A172 (cell line): ENCODE measurements at places on chromosomes 4 and X. TPM values are rescaled to one million over a fixed set of nuclear protein-coding genes. Genes with fewer than 3 reads are reported as not detected.
A peak's percentile ranks its signal among the peaks of the same experiment; 100 is the strongest.

GRCh38 chr4:124053872-124054538 lies 657.4 kb downstream of the SPRY1 start:
- DNase-seq: no peak

NLGN3 gene
- 0.22 and 0.72 TPM in 2 replicates for total RNA-seq

DNA sequence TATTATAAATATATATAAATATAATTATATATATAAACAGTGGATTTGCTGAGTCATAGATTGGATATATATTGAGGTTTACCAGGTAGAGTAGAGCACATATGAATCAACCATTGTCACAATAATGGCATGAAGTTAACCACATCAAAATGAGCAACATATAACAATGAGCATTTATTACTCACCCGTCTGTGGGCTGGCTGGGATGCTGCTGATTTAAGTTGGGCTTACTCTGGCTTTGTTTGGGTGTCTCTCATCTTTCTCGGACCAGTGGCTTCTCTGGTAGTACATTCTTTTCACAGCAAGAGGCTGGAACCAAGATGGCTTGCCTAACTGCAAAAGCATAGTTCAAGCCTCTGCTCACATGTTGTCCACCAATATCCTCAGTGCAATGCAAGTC lies 111.7 kb upstream of the TAPT1 start:
- DNase-seq: no peak

DNA sequence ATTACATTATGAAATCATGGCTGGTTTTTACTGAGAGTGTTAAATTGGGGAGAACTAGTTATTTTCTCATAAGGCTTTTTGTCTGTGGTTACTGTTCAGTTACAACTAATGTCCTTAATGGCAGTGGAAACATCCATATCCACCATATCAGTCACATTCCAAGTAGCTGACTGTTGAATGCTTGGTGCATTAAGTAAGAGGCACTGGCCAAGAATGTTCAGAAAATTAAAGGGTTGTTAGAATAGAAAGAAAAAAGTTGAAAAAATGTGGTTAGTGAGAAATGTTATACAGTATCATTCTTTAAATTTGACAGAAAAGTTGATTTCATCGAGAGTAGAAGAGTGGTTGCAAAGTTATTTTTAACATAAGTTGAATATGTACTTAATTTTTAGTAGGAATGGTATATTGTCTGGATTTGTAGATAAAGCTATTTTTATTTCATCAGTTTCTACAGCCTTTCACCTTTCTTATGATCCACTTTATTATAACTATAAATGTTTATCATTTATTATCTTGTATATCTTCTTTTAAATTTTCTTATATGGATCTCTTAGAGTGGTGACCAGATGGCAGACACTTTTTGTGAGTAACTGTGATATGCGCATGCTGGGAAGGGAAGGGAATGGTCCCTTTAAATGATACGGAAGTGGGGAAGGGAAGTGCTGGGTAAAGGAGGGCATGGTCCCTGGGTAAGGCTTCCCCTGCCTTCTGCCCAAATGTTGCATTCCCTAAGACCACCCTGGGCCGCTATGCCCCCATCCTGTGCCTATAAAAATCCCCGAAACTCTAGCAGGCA lies 2407.1 kb downstream of the ARAP2 start:
- DNase-seq: peak; percentile 89

SNCA gene
- total RNA-seq: not detected in 2 replicates

- DNase-seq: no peak
Observed at GRCh38 chr4:40176602-40177001, 20.2 kb upstream of the RHOH start.

MXRA5 gene
- total RNA-seq: 0.84 and 1.1 TPM in 2 replicates

DNA sequence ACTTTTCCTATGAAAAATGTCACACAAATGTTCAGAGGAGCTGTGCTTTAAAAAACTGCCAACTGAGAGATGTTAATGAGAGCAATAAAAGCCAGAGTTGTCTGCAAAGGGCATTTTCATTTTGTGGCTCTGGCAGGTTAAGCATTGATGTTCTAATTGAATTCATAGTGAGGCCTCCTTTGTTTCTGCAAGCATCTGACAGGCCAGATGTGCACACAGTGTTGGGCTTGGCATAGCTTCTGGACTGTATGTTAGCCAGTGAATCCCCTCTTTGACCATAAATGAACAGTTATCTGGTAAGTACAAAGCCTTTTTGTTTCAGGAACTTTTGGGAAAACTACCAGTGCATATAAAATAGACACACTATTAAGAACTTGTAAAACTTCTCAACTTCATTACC lies 81.9 kb downstream of the JADE3 start:
- DNase-seq: no peak

DNA sequence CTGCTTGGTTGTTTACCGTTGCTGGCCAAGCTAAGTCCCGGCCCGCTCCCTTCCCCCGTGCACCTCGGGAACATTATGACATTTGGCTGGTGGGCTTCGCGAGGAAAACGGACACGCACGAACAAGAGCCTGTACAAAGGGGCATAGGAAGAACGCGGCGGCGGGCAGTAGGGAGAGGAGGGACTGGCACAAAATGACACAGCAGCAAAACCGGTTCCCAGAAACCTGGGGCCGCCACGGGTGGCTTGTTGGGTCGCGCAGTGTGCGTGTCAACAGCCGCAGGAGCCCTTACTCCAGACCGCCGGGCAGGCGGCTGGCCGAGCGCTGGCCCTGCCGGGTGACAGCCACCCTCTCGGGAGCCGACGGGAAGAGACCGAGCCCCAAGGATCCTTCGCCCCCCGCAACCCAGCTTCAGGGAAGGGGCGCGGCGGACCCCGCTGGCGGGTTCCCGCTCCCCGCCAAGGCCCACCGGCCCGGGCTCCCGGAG lies 1.6 kb upstream of the LIN54 start:
- no peak for DNase-seq

GRCh38 chr4:116272336-116272735 lies 813.0 kb downstream of the TRAM1L1 start:
- no peak for DNase-seq

DNA sequence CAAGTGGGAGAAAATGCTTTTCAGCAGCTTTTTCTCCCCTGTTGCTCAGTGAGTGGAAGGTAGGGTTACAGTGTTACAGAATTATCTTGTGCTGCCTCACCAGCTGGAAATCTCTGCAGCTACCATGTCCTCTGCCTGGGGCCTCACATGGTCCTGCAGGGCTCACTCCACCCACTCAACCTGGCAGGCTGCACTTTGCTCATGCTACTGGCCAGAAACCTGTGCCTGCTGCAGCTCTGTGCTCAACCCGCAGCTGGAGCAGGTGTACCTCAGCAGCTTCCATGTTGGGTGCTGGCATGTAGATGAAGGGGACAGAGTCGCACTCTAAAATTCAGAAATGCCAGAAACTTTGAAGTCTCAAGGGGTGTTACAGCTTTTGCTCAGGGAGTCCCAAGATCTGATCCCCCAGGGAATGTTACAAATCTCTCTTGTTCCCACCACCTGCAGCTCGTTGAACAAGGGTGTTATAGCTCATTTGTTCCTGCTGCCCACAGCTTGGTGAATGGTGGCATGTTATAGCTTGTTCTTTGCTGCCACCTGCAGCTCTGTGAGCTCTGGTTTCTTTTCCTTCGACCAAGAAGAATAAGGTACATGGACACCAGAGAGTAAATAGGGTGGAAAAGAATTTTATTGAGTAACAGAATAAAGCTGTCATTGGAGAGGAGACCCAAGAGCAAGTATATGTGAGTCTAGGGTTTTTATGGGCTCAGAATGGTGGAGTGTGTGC lies 845.8 kb downstream of the TECRL start:
- DNase-seq: no peak

- DNase-seq: no peak
Observed at GRCh38 chrX:45186643-45187026, 14.0 kb downstream of the DIPK2B start.

DNA sequence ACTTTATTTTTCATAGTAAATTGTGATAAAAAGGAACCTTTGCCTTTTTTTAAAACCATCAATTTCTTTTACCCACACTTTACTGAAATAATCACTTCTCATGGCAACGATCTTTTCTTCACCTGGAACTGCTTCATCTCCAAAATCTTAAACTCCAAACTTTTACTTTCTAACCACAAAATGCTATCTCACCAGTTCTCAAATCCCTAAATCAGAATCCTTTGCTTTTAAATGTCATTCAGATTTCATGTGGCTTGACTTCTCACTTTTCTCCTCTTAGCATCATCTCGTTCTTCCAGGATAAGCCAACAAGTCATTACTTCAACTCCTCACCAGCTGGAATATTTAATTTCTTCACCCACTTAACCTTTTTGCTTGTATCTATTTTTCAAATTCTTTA lies 284.3 kb upstream of the RASGEF1B start:
- DNase-seq: no peak

CITED1 gene
- total RNA-seq: 0.43 TPM in 1 of 2 replicates, not detected in the other

- no peak for DNase-seq
Observed at GRCh38 chr4:119231491-119231890, 19.0 kb downstream of the USP53 start.

DNA sequence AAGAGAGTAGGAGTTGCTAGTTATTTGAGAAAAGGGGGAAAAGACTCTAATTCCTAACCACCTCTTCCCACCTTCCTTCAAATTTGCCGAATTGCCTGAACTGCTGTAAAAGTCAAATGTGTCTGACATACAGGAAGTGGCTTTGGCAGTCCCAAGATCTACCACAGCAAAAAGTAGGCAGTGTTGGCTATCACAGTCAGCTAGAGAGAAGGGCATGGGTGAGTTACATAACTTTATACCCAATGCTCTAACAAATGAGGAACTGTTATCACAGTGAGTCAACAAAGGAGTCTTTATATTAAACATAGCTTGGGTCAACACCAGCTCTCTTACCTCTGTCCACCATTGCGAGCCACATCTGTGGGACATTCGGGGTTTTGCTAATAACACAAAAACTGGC lies 2.4 kb upstream of the MBNL3 start:
- DNase-seq: peak; percentile 4

DNA sequence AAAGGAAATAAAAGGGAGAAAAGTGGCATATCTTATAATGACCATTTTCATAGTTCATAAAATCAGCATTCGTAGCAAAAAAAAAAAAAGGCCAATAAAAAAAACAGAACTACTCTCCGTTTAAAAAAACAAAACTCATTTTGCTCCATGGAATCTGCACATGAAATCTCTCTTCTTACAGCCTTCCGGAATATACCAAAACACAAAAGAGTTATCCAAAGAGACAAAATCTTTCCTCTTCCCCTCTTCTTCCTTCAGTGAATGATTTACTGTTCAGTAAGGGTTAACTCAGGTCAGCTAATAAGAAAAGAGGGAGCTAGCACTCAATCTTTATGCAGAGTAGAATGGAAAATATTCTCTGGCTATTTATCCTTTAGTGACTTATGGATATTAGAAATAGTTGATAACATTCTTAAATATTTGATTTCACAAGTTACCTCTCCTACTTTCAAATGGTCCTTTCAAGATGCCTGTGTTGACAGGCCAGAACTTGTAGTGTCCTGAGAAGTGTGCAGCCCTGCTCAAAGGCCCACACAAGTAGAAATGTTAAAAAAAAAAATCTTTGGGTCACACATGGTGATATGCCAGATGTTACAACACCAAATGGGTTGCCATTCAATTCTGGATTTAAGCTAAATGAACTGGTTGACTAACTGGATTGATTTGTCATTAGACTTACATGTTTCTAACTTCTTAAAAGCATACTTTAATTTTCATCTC lies 42.1 kb downstream of the PDGFC start:
- DNase-seq: no peak

CT45A10 gene
- not detected in 2 replicates for total RNA-seq

HTR2C gene
- total RNA-seq: 1.5 and 2.2 TPM in 2 replicates

GRCh38 chr4:105061731-105062130 lies 84.9 kb upstream of the TET2 start:
- DNase-seq: peak; percentile 15

TEX11 gene
- 0.22 TPM in 1 of 2 replicates, not detected in the other for total RNA-seq

GRCh38 chrX:120235284-120235683 lies 15.3 kb upstream of the ZBTB33 start:
- no peak for DNase-seq

NUP62CL gene
- 1.4 and 3.8 TPM in 2 replicates for total RNA-seq
